ENCODE measurements at places on chromosomes 3 and 15.

- no peak for DNase-seq
Observed at GRCh38 chr3:127078626-127079025, 95.7 kb downstream of the PLXNA1 start.

DNA sequence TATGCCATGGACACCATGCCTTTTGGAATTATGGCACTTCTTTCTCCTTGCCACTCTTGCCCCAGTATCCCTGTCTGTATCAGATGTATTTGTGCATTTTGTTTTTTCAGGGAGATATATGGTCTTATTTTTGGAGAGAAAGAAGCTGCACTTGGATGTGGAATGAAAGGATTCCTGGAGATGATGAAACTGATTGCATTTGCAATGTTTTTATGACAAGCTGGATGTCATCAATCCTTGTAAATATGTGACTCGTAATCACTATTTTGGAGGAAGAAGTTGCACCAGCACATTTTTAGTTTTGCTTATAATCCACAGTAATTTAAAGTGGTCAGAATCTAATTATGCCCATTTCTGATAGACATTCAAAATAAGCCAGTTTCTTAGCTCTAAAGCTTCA is 165.0 kb downstream of the NR1D2 start:
- peak; percentile 15 for DNase-seq

DNA sequence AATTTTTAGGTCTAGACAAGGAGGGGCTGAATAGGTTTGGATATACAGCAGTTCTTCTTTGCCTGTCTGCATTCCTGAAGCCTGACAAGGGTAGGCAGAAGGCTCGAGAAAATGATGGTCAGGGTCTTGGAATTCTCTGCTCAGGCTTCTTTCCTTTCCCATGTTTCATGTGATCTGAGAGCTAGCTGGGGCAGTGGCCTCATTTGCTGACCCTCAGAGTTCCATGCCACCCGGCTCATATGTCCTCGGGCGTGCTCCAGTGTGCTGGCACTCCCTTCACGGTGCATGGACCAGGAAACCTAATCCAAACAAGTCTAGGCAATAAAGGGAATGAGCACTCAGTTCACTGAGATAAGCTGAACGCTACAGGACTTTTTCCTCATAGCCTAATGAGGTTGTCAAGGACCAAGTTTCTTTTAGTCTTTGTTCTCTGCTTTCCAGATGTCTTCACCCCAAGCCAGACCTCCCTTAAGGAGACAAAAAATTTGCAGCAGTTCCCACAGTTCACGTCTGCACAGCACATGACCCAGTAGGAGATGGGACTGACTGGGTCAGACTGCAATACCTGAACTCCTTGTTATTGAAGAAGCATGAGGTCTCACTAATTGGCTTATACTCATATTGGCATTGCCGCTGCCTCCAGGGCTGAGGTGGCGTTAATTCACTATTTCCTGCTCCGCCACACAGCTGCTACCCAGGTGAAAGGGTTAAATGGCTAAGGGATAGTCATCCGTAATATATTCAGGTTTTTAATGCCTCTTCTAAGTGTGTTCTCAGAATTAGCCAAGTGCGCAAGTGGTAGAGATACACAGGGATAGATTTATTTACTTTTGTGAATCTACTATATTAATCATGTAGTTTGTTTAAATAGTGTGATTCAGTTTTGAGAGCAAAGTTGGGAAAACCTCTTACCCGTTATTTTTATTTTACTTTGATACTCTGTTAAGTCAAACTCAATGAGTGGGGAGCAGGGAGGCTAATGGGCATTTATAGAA is 15.3 kb upstream of the RTP4 start:
- peak; percentile 32 for DNase-seq

- peak; percentile 57 for DNase-seq
Observed at GRCh38 chr3:184620475-184621119, 59.0 kb downstream of the EPHB3 start.

DNA sequence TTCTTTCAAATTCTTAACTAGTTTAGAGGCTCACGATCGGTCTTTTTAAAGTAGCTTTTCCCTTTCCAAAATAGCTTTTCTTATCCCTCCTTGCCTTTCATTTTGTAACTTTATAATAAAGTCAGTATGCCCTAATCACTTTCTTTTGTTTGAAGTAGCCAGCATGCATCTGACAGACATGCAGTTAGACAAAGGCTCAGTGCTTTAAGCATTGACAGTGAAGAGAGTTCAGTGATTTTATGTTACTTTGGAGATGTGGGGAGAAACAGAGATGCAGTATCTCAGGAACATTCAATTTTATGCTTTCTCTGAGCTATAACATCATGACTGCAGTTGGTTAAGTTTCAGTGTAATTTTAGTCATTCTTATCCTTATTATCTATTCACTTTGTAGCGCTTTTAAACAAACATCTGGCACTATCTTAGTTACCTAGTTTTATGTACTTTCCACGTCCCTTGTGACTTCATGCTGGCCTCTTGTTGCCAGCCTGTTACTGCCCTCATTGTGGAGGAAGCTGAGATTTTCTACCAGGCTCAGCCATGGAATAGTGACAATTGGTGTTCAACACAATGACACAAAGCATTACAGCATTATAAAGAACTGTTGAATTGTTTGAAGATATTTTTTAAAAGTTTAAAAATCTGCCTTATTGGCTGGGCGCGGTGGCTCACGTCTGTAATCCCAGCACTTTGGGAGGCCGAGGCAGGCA is 90.3 kb downstream of the AKAP13 start:
- no peak for DNase-seq

DNA sequence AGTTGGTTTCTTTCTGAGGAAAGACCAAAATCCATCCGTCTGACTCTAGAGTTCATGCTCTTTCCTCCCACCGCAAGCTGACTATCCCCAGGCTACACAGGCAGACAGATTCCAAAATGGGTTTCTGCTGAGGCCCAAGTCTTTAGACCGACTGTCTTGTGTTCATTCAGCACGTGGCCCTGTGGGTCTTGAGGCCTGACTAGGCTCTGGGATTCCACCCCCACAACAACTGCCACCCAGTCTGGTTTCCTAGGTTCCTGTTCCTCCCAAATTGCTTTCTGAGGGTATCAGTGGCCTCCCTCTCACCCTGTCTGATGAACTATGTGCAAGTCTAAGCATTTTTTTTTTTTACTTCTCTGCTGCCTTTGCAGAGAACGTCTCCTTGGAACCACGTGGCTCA is 67.7 kb downstream of the CYP19A1 start:
- no peak for DNase-seq

DNA sequence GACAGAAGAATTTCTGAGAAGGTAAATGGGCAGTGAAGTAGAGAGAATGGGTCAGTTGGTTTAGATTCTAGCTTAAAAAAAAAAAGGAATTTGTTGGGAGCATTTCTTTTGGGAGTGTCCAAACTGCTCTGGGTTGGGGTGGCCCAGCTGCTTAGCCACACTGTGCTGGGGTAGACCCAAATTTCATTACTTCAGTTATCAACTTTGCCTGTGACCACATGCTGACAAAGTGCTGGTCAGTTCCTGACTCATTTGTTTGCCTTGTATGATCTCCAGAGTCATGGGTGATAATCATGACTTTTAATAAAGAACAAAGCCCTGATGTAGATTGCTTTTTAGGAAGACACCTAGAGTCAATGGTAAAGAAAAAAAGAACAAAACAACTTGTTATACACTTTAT is 121.5 kb upstream of the FGF7 start:
- peak; percentile 7 for DNase-seq

- DNase-seq, result no peak
Observed at GRCh38 chr3:50583897-50584296, 14.6 kb downstream of the HEMK1 start.

DNA sequence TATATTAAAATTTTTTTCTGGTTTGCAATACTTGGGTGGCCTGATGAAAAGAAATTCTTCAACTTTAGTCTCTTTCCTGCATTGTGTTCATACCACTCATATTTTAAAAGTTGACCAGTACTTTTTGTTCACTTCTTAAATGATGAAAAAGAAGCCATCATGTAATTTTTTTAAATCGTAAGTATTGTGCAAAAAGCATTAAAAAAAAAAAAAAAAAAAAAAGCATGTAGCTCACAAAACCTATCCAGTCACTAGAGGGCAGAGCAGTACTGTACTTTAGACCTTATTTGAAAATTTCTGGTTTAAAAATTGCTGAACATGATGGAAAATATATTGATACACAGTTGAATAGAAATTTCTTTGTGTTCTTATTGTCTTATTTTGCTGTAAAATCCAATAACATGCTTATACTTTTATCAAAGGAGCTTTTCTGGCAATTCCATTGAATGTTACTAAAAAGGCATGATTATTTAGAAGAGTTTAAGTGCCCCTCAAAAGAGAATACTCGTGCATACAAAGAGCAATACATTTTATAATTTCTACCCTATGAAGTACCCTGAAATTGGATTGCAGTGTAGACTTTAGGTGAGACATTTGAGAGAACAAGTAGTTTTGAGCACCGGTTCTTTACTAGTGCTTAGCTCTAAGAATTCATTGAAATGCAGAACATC is 137.7 kb downstream of the BBX start:
- peak; percentile 58 for DNase-seq

GRCh38 chr3:64294771-64295170 is 69.5 kb upstream of the PRICKLE2 start:
- no peak for DNase-seq

DNA sequence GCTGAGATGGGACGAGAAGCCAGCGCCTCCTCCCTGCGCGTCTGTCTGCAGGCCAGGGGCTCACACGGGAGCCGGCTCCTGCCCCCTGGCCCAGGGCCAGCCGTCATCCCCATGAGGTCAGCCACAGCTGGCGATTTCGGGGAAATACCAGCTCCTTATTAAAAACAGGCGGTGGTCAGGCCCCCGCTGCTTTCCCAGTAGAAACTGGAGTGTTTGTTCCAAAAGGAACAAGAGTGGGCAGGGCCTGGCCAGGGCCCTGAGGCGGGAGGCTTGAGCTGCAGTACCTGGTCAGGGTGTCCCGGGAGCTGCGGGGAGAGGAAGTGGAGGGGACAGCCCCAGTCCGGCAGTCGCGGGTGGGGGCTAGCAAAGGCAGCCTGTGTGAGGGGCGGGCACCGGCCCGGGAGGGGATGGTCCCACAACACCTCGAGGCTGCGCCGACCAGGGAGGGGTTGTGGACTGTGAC is 17.8 kb downstream of the MYL3 start:
- peak; percentile 73 for DNase-seq

- peak; percentile 9 for DNase-seq
Observed at GRCh38 chr3:161549261-161549660, 52.7 kb downstream of the OTOL1 start.

- no peak for DNase-seq
Observed at GRCh38 chr3:185311991-185312390, 50.9 kb upstream of the MAP3K13 start.

DNA sequence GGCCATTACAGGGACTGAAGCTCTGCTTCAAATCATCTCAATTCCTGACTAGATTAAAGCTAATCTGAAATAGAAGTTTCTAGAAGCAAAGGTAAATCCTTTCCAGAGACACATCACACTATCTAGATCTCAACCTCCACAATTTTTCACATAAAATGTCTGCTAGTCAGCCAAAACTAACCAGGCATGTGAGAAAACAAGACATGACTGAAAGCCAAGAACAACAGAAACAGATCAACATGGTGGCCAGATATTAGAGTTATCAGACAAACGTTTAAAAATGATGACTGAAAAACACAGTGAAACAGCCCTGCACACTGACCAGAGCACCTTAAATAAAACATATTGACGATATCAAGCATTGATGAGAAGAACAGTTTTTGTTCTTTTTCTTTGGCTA is 59.1 kb downstream of the SUMF1 start:
- no peak for DNase-seq

GRCh38 chr15:74785194-74786032 is 3.5 kb downstream of the CSK start:
- no peak for DNase-seq

DNA sequence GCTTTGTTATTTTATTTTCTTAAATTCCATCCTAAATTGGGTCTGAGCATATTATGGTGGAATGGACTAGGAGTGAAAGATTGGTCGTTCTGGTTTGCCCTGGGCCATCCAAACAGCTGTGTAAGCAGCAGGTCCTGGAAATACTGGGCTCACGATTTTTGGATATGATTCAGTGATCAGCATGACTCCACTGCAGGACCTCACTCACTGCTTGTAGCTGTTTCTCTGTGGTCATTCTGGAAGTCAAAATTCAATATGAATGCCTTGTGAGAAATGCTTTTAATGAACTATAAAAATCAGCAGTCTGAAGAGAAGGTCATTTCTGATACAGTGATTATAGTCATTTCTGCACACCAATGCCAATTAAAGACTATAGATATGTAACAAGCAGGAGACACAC is 185.0 kb downstream of the RBMS3 start:
- peak; percentile 67 for DNase-seq

GRCh38 chr15:29516929-29517328 is 247.3 kb upstream of the NSMCE3 start:
- no peak for DNase-seq

GRCh38 chr3:48445277-48445882 is 1.2 kb upstream of the ATRIP start:
- no peak for DNase-seq

GRCh38 chr15:84081391-84082168 is 154.0 kb upstream of the GOLGA6L4 start:
- DNase-seq, result no peak

DNA sequence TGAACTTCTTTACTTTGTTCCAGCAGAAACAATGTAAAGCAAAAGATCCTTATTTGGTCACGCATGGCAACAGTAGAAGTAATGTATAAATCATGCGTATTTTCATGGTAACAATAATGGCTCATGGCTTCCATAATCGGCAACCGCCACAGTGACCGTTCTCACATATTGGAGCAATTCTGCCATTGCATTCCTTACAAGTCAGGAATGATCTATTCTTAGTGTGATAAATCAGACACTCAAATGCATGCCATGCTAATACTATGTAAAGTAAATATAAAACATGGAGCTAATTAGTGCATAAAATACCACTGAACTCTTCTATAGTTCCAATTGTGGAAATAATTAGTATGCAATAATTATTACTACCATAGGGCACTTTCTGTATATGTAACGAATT is 13.5 kb upstream of the CERS3 start:
- no peak for DNase-seq

- no peak for DNase-seq
Observed at GRCh38 chr15:79083154-79083553, 7.4 kb downstream of the RASGRF1 start.

GRCh38 chr3:193775421-193776077 is 182.5 kb downstream of the OPA1 start:
- no peak for DNase-seq

GRCh38 chr3:123695731-123696640 is 111.1 kb upstream of the HACD2 start:
- DNase-seq, result no peak

- DNase-seq, result peak; percentile 45
Observed at GRCh38 chr3:125005676-125006075, 50.1 kb downstream of the HEG1 start.

DNA sequence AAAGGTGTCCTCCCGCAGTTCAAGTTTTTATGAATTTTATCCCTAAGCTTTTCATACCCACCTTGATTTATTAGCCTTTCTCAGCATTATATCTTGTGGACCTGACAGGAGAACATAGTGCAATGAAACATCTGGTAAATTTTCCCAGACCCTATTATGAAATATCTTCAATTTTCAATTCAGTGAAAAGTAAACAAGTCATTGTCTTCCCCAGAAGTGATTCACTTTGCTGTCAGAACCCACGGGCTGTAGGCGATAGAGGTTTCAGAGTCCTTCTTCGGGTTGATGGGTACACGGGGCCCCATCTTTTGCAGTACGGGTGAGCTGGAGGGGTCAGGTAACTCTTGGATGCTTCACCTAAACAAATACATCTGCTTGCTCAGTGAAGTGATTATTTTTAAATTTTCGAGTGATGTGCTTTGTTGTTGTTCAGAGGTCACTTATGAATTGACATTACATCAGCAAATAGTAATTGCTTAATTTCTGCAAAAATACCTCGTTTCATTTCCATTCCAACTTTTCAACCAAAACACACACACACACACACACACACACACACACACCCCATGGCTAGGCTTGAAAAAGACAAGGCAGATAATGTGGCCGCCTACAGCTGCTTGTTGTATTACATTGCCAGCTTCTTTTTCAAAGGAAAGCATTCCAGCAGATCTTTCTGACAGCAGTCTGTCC is 102.9 kb downstream of the SEMA6D start:
- no peak for DNase-seq
